ENCODE measurements at places on chromosomes 12 and 14. TPM values are rescaled to one million over a fixed set of nuclear protein-coding genes. Genes with fewer than 3 reads are reported as not detected.

The MANSC4 gene
- polyA plus RNA-seq: 0.19 TPM

DNA sequence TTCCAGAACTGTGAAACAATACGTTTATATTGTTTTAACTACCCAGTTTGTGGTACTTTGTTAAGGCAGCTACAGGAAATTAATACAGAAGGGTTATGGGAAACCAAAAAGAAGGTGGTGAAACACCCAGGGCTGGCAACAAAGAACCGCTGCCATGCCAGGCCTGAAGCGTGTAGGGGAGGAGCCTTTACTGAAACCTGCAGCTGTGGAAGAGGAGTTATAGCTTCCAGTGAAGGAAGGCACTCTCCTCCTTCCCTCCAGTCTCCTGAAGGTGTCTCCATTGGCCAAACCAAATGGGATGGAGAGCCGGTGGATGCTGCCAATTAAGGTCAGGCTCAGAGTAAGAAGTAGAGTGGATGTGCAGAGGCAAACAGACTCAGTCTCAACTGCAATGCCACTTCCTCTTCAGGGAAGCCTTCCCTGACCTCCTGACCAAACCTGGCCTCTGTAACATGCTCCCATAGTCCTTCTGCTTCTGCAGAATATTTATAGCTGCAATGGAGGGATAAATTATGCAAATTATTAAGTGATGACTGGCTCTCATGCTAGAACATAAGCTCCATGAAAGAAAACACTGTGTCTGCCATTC, 168.3 kb downstream of the DAD1 start:
- DNase-seq: no peak

The KRT78 gene
- polyA plus RNA-seq: not detected

DNA sequence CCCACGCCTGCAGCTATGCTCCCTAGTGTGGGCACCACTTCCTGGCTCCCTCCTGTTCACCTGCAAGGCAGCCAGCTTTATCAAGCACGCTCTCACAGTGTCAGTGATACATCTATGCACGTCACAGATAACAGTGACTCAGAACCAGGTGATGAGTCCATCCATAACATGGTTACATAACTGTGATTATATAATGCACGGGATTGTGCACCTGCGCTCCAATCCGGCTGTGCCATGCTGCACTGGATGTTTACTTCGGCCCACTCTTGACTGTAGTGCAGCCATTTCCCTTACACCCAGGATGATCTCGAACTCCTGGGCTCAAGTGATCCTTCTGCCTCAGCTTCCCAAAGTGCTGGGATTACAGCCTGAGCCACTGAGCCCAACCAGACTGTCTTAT, 38.4 kb upstream of the CEP83 start:
- DNase-seq: peak; percentile 15

The RPGRIP1 gene
- 0.49 TPM for polyA plus RNA-seq

DNA sequence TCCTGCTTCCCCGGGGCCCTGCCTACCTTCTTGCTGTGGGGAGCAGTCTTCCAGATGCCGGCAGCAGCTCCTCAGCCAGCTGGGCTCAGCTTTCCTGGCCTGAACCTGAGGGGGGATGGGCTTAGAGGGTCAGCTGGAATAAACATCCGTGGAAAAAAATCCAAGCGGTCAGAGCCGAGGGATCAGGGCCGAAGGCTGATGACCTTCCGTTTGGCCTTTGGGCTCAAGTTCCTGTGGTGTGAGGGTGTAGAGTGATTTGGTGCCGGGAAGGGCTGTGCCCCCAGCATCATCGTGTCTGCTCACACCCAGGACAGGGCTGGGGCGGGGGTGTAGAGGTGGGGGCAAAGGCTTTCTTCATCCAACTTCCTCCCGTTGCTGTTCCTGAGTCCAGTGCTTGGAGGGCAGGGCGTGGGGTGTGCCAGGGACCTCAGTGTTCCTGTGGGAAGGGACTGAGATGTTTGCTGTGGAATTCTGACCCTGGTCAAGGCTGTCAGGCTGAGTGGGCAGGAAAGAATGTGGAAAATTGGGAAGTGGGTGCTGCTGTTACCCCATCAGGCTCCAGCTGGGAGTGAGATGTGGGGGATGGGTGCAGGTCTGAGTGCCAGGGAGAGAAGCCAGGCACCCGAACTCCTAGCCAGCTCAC, 2.6 kb downstream of the SMIM41 start:
- DNase-seq: no peak

- peak; percentile 37 for DNase-seq
Observed at GRCh38 chr14:69287098-69288010, 27.4 kb downstream of the GALNT16 start.

GRCh38 chr12:56362130-56363059, at the start of gene APOF:
Gene APOF, minus strand, starts transcription at chr12:56362857. Its CDS starts 112 bp downstream, at chr12:56362745.
- no peak for DNase-seq

DNA sequence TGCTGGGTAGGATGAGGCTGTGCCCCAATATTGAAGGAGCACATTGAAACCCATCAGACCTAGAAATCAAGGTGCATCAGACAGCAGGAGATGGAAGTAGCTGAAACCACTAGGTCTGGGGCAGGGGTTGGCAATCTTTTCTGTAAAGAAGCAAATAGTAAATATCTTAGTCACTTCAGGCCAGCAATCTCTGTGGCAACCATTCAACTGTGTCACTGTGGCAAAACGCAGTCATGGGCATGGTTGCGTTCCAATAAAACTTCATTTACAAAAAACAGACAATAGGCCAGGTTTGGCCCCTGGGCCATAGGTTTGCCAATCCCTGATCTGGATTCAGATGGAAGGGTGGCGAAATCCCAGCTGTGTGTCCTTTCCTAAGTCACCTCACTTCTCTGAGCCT, 397.3 kb downstream of the MED13L start:
- DNase-seq: no peak
